Activated B cell treated with CpG ODN at 0.5 μM for 24 hours (primary cell): ENCODE measurements at places on chromosomes 11 and 22. TPM values are rescaled to one million over a fixed set of nuclear protein-coding genes. Genes with fewer than 3 reads are reported as not detected.

The PVALB gene
- total RNA-seq = not detected in 2 replicates

The C2CD2L gene
- total RNA-seq = 6.5 and 6.7 TPM in 2 replicates

The C11orf87 gene
- not detected in 2 replicates for total RNA-seq

The MACROD1 gene
- total RNA-seq = 4.5 and 5.5 TPM in 2 replicates

DNA sequence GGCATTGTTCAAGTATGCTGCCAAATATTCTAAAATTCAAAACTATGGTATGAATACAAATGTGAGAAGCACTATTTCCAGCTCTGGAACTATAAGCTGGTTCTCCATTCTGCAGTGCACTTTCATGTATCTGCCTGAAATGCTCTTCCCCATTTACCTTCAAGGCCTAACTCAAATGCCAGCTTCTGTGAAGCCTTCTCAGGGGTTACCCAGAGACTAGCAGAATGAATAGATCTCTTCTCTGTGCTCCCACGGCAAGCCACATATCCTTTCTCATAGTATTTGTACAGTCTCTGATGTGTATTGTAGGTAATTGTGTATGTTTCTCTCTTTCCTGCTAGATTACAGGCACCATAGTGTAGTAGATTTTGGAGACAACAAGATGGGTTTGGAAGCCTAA is 4.1 kb downstream of the HOATZ start:
- H3K4me1 ChIP-seq = peaks cover 7% of the 10 kb centered on the region
- H3K27me3 ChIP-seq = peaks cover 22% of the 10 kb centered on the region
- no peak overlapping the region for H3K4me3 ChIP-seq
- H3K36me3 ChIP-seq = no peaks in the 10 kb centered on the region
- DNase-seq = no peak
- H3K27ac ChIP-seq = no peak overlapping the region

- H3K4me1 ChIP-seq = no peaks in the 10 kb centered on the region
- no peaks in the 10 kb centered on the region for H3K36me3 ChIP-seq
- no peak overlapping the region for H3K4me3 ChIP-seq
- no peak overlapping the region for H3K27ac ChIP-seq
- no peaks in the 10 kb centered on the region for H3K27me3 ChIP-seq
Observed at GRCh38 chr22:43100225-43100624, 10.3 kb upstream of the BIK start.

DNA sequence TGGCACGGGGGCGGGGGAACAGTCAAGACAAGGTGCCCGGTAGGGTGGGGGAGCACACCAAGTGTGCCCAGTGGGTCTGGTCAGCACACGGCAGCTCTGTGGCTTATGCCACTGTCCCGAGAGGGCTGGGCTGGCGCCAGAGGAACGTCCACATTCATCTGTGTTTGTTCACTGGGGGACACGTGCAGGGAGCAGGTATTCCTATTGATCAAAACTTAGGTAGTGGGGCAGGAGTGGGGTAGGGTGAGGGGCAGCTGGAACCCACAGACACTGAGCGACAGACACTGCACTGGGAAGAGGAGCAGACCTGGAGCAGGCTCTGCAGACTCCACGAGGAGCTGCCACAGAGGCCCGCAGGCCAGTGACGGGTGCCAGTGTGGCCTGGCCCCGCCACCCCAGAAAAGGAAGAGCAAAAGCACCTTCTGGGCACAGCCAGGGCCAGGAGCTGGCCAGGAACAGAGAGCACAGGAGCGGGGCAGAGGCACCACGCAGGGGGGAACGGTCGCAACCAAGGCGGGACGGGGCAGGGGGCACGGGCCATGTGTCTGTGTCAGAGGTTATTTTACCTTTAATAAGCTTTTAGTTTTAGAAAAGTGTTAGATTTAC is 2.1 kb upstream of the MOB2 start:
- no peak overlapping the region for H3K27ac ChIP-seq
- no peak for DNase-seq
- H3K4me3 ChIP-seq = no peak overlapping the region
- peaks cover 4% of the 10 kb centered on the region for H3K36me3 ChIP-seq
- no peaks in the 10 kb centered on the region for H3K27me3 ChIP-seq

DNA sequence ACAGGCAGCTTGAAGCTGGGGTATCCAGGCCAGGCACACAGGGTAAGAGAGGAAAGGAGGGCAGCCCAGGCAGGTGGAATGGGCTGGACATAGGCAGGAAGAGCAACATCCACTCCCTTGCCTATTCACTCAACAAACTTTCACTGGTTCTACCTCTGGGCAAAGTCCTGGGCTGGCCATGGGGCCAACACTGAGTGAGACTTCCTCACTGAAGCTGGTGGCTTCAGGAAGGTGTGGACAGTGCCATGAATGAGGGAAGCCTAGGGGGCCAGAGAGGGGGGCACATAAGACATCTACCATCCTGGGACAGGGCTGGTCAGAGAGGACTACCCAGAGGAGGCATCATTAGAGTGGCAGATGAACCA is 44.9 kb upstream of the TCF20 start:
- H3K36me3 ChIP-seq = no peaks in the 10 kb centered on the region
- no peak for DNase-seq
- peaks cover 29% of the 10 kb centered on the region for H3K27me3 ChIP-seq
- H3K4me1 ChIP-seq = peaks cover 15% of the 10 kb centered on the region
- no peak overlapping the region for H3K27ac ChIP-seq
- H3K4me3 ChIP-seq = no peak overlapping the region

DNA sequence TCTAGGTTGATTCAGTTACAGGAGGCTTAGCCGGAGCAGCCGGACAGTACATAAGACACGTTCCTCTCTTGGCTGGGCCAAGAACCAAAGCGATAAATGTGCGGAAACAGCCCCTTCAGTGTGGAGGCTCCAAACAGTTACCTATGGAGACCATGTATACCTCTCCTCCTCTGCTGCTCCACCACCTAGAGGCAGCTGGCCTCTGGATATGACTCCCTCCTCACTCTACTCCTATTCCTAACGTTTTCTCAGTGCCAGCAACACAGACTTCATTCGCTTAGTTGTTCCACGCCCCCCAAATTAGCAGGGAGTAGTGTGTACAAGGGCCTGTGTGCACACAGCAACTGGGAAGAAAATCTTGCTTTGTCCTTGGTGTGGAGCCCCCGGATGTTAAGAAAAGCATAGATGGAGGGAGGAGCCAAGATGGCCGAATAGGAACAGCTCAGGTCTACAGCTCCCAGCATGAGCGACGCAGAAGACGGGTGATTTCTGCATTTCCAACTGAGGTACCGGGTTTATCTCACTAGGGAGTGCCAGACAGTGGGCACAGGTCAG is 362.3 kb upstream of the KIRREL3 start:
- no peak overlapping the region for H3K4me3 ChIP-seq
- H3K4me1 ChIP-seq = no peaks in the 10 kb centered on the region
- no peaks in the 10 kb centered on the region for H3K36me3 ChIP-seq
- H3K27me3 ChIP-seq = no peaks in the 10 kb centered on the region
- no peak overlapping the region for H3K27ac ChIP-seq

- no peak for DNase-seq
- no peaks in the 10 kb centered on the region for H3K27me3 ChIP-seq
- no peak overlapping the region for H3K27ac ChIP-seq
- no peaks in the 10 kb centered on the region for H3K4me1 ChIP-seq
- no peaks in the 10 kb centered on the region for H3K36me3 ChIP-seq
Observed at GRCh38 chr22:40753114-40753513, 66.0 kb downstream of the SLC25A17 start.
